NCI-H187 treated with DMSO at 0.1 percent for 48 hours (cell line): ENCODE measurements at places on chromosomes 1 and 21.

GRCh38 chr1:32759997-32760623 is 57.0 kb downstream of the YARS1 start:
- no peak for DNase-seq

DNA sequence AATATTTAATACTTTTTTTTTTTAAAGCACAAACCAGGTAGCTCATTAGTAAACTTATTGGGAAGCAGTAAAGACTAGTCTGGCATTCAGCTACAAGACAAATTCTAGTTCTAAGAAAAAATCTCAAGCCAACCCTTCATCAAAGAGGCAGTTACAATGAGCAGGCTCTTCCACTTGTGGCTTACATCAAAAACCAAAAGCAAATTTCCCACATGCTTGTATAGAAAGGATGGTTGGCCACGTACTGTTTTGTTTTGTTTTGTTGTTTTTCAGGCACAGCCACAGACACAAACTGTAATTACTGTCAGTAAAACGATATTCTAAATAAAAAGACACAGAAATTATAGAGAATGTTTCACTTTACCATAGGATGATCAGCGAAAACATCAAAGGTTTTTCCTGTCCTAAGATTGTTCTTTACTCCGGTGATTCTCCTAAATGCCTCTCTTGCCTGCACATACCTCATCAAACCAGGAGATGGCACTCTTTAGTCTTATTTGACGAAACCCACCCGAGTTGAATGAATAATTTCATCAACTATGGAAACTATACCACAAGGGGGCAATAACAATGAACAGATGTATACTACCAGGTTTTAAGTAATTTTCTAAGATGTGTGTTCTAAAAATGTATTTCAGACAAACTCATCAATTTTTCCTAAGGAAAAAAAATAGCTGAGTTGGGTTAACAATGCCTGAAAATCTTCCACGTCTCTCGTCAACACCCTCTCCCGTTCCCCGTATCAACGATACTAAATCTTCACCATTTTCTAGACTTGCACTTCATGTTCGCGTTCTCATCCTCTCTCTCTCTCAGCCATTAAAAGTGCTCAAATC is 26.9 kb downstream of the RPL5 start:
- peak; percentile 26 for DNase-seq

GRCh38 chr1:54120698-54121481 is 31.9 kb downstream of the CDCP2 start:
- DNase-seq, result no peak

DNA sequence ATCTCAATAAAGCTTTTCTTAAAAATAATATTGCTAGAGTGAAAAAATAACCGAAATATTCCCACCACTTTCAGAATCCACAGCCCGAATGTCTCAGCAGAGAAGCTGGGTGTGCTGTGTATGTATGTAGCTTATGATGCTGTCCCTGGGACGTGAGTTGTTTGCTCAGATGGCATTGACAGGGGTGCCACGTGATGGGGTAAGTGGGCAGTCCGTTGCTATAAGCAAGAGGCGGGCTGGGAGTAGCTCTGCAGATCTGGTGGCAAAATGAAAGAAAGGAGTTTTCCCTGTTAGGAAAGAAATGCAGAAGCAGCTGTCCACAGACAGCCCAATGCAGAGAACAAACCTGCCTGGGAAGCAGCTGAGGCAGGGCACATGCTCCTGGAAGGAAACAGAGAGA is 3.8 kb upstream of the FAM20B start:
- peak; percentile 89 for DNase-seq

DNA sequence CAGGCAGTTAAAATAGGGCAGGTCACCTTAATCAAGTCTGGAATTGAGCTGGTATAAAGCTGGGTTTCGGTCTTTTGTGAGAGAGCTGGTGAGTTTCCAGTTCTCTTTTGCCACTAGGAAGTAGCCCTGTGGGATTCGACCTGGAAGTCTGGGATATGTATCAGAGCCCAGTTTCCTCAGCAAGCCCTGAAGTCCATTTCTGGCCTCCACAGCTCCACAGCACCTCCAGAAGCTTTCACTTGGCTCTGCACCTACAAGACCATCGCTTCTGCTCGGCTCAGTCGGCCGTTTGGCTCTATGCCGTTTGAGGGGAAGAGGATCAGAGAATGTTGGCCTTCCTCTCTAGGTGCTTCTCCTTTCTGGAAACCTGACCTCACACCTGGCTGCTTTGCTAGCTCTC is 148.0 kb downstream of the GALNT2 start:
- DNase-seq, result no peak
